ENCODE measurements at places on chromosomes 16 and 17.

DNA sequence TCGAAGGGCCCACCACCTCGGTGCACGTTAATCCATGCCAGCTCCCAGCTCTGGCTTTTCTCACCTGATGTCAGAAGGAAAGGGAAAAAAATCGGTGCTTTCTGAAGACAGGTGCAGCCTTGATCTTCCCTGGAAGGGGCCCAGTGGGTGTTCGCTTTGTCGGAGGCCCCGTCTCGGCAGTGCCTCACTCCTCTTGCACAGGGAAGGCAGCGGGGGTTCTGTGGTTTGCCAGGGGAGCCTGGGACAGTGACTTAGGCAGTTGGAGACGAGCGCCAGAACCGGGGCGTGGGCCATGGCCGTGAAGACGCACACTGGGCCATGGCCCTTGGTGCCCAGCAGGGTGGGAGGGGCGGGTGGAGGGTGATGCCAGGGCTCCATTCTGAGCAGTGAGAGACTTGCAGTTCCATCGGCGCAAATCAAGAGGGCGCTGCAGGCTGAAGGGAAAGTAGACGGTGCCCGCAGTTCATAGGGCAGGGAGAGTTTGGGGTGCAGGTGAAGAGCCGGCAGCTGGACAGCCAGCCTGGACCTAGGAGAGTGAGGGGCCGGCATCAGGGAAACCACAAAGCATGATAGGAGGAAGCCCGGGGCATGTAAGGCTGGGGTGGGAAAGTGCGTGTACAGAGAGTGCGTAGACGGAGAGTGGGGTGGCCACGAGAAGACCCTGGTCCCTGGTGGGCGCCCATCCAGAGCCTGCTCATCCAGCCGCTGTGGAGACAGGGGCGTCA is 101.3 kb upstream of the CHMP6 start:
- DNase-seq: no peak

DNA sequence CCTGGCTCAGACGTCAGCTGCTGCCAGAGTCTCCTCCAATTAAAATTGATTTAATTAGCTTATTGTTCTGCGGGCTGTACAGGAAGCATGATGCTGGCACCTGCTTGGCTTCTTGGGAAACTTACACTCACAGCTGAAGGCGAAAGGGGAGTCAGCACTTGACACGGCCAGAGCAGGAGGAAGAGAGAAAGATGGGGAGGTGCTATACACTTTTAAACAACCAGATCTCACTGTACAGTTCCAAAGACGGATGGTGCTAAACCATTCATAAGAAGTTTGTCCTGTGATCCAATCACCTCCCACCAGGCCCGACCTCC is 1.4 kb upstream of the PRDM7 start:
- DNase-seq: no peak

DNA sequence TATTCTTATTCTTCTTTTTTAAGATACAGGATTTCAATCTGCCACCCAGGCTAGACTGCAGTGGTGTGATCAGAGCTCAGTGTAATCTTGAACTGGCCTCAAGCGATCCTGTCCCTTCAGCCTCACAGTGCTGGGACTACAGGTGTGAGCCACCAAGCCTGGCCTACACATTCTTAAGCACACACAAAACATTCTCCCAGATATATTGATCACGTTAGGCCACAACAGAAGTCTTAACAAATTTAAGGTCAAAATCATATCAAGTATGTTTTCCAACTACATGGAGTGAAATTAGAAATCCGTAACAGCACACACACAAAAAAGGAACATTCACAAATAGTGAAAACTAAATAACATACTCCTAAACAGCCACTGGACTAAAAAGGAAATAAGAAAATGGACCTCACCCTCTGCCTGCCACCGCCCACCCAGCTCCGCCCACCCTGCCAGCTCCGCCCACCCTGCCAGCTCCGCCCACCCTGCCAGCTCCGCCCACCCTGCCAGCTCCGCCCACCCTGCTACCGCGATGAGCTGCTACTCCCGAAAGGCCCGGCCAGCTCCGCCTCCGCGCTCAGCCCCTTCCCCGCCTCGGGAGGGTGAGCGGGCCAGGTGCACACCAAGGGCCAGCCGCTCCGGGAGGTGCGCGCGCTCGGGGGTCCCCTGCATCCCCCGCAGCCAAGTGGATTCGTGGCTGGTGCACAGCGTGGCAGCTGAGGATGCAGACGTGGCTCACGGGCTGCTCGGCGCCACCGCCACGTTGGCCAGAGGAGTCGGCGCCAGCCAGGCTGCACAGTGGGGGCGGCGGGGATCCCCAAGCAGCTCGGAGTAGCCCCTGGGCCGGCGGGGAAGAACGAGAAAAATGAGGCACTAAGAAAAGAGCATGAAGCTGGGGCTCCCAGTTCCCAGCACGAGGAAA is 41.2 kb downstream of the C16orf87 start:
- peak; percentile 86 for DNase-seq

DNA sequence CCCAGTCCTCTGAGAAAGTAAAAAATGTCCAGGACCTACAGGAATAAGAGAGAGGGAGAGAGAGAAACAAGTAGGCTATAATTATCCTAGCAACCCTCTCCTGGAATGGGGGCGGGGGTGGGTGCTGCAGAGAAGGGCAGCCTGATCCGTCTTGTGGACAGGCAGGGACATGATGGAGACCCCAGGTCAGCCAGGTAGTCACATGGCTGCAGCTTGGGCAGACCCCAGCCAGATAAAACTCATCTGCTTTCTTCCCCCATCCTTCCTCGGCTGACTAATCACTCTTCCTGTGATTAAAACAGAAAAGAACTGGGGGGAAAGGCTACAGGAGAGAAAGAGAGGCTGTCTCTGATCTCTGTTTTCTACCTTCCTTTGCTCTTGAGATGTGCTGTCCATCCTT is 32.6 kb downstream of the COPZ2 start:
- DNase-seq: no peak

- DNase-seq: peak; percentile 78
Measured at GRCh38 chr16:85491058-85491771, 121.9 kb upstream of the GSE1 start.

GRCh38 chr16:8108991-8109509 is 481.3 kb downstream of the TMEM114 start:
- DNase-seq: no peak

DNA sequence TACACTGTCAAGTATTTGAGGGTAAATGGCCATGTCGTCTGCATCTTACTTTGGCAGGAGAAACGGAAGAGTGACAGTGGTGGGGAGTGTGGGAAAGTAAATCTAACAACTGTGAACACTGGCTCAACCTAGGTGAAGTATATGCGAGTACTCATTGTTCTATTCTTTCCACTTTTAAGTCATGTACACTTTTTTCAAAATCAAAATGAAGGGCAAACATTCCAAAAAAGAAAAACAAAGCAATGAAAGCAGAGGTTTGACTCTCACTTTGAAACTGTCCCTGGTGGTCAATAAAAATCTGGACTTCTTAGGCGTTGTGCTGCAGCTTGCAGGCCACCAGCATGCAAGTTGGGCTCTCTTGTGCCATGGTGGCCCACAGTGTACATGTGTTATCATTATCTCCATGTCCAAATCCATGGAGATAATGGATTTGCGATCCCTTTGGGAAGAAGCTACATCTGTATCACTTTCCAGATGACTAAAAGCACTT is 32.7 kb downstream of the STAT5B start:
- no peak for DNase-seq
